ENCODE measurements at places on chromosomes 6 and 20. TPM values are rescaled to one million over a fixed set of nuclear protein-coding genes. Genes with fewer than 3 reads are reported as not detected.

DNA sequence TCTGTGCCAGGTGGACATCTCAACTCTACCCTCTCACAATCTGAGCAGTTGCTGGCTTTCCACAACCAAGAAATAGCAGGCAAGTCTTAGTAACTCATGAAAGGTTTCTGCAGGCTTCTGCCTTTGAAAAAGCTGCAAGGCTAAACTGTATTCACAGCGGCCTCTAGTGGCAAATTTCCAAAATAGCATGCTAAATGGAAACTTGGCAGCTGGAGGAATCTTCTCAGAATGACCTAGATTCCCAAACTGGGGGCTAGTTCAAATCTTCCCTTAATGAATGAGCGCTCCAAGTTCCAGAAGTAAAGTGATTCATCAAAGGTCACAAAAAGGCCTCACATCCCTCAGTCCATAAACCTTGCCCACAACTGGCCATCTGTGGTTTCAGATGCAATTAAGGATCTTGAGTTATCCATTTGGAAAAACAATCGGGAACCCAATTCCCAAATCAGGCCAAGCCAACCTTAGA, 11.9 kb upstream of the CPNE5 start:
- no peak overlapping the region for H3K4me3 ChIP-seq
- DNase-seq: no peak

GRCh38 chr6:119061215-119061614, 17.2 kb downstream of the FAM184A start:
- DNase-seq: no peak
- no peak overlapping the region for H3K4me3 ChIP-seq
- no peaks in the 10 kb centered on the region for H3K36me3 ChIP-seq
- H3K4me1 ChIP-seq: no peaks in the 10 kb centered on the region

BANF2 gene
- polyA plus RNA-seq: not detected

SULF2 gene
- polyA plus RNA-seq: 29.0 TPM

RIPOR2 gene
- 16.7 TPM for polyA plus RNA-seq

VSX1 gene
- polyA plus RNA-seq: 0.14 TPM
